ENCODE measurements at places on chromosomes 2 and 18.

GRCh38 chr18:48983793-48984437 lies 33.1 kb upstream of the SMAD7 start:
- no peak for DNase-seq

DNA sequence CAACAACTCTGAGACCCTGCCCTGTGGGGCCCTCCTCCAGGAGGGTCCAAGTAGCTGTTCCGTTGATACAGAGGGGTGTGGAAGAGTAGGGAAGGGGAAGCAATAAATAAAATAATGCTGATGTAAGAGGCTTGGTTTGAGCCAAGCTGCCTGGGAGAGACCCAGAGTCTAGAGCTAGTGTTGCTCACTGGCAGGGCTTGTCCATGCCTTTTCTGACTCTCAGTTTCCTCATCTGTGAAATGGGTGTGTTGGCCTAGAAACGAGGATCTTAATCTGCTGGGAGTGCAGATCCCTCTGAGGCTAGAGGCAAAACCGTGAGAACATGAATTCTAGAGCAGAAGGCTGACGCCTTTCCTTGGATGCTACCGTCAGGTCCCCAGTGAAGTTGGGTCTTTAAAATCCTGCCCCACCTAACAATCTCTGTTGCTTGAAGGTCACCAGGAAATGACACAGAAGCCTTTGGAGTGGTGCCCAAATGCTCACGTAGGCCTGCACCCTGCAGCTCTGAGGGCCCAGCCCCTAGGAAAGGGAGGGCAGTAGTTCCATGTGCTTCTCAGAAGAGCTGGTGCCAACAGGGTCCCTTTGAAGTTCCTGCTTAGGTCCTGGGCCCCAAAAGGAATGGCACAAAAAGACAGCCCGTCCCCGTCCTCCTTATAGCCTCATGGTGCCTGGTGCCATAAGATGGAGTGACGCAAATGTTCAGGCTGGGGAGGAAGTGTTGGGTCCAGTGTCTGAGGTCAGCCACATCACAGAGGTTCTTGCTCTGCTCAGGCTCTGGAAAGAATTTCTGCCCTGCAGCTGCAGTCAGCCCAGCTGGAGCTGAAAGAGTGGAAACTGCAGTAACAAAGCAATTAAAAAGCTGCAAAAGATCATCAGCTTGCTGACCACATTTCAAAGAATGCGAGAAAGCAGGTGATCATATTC lies 73.2 kb upstream of the SMAD2 start:
- DNase-seq, result no peak

DNA sequence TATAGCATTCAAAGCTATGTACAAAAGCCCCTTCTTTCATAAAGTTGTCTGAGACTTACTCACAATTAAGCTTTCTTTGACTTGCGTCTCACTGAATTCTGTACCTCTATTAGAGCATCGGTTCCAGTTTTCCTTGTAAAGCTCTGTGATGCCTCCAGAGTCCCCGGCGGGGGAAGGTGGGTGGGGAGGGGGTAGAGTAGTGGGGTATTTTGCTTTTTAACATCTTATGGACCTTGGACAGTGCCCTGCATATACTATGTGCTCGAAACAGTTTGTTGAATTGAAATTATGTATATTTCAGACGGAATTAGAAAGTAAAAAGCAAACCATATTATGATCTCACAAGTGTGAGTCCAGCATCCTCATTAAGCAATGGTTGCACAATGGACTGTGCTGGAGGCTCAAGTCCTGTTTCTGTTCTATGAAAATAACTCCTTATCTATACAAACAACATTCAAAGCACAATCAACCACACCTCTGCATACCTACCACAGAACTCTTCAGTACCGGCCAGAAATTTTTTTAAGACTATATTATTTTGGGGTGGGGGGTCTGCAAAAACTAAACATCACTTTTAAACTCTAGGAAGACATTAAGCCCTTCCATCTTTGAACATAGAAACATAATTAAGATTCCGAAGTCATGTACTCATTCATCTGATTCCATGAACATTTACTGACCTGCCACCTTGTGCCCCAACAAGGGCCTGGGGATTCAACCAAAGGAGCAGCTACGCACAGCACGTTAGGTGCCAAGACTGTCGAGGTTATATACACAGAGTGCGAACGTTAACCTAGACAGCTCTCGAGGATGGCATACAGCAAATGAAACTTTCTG lies 908 bp downstream of the STAT1 start:
- DNase-seq, result no peak

DNA sequence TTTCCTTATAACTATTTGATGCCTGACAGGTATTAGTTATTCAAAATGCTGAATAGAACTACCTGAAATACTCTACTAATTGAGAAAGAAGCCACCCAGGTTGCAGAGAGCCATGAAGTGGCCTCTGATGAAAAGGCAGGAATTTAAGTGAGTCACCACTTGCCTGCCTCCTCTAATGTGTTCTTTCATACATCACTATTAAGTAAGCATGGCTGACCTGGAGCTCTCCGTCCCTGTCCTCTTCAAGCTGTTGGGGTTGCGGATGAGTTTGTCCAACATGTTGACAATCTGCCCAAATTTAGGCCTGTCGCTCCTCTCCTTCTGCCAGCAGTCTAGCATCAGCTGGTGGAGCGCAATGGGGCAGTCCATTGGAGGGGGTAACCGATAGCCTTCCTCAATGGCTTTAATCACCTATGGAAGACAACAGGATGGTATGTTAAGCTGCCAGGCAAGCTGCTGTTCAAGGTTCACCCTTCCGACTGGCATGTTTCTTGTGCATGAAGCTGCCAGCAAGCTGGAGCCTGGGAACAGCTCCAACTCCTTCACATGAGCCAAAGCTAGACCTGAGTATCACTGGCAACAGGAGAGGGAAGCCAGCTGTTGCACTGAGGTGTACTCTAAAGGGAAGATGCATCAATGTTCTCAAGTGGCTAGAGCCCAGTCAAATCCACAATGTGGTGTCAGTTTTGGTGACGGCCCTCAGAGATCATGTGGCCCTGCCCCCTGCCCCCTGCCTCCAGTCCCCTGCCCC lies 142.2 kb downstream of the EPHA4 start:
- no peak for DNase-seq

DNA sequence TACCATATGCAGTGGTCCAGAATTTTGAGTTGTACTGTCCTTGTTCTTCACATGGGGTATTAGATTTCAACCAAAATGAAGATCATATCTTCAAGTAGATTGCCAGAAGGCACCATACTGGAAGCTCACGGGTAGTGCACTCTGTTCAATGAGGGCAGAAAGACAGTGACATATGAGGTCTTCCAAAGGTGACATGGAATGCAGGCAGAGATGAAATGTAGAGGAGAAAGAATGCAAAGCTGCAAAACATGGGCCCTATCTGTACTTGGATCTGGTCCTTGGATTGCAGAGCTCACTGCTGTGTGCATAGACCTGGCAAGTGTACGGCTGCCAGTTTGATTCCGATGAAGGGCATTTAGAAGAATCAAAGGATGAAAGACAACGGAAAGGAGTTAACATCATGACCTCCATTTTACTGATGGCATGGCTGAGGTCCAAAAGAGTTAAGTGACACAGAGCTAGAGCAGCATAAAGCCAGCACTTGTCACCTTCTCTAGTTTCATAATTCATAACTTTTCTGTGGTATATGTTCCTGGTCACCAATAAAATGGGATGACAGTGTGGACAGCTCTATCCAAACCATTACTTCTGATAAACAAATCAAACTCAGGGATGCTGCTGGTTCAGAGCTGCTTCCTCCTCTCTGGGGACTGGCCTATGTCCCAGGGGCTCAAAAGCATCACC lies 64.7 kb downstream of the BCL2 start:
- DNase-seq, result no peak

GRCh38 chr2:30371772-30372373 lies 75.2 kb upstream of the LCLAT1 start:
- DNase-seq, result no peak

GRCh38 chr2:126902859-126903258 lies 4.2 kb downstream of the TEX51 start:
- no peak for DNase-seq

DNA sequence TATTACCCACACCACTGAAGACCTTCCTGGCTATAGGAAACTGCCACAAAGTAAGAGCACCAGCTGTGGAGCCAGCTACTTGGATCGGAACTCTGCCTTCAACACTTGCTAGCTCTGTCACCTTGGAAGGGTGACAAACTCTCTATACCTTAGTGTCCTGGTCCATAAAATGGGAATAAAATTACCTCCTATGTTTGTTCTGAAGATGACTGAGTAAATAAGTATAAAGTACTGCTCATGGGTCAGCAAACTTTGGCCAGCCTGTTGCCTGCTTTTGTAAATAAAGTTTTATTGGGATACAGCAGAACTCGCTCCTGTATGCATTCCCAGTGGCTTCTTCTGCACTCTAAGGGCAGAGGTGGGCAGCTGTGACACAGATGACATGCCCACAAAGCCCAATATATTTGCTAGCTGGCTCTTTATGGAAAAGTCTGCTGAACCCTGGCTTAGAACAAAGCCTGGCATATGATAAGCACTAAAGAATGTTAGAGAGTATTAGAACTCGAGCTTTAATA lies 451.3 kb downstream of the TMEM182 start:
- no peak for DNase-seq

GRCh38 chr2:39975476-39976020 lies 196.5 kb upstream of the THUMPD2 start:
- DNase-seq, result no peak

- no peak for DNase-seq
These were observed 46.6 kb upstream of the HNRNPA3 start for GRCh38 chr2:177165721-177166711.

Measured in activated CD8-positive, alpha-beta memory T cell treated with anti-CD3 and anti-CD28 coated beads for 1 hour (primary cell).